ENCODE measurements at places on chromosomes 4 and X. TPM values are rescaled to one million over a fixed set of nuclear protein-coding genes. Genes with fewer than 3 reads are reported as not detected.

PIGA gene
- 10.3 TPM for total RNA-seq

DNA sequence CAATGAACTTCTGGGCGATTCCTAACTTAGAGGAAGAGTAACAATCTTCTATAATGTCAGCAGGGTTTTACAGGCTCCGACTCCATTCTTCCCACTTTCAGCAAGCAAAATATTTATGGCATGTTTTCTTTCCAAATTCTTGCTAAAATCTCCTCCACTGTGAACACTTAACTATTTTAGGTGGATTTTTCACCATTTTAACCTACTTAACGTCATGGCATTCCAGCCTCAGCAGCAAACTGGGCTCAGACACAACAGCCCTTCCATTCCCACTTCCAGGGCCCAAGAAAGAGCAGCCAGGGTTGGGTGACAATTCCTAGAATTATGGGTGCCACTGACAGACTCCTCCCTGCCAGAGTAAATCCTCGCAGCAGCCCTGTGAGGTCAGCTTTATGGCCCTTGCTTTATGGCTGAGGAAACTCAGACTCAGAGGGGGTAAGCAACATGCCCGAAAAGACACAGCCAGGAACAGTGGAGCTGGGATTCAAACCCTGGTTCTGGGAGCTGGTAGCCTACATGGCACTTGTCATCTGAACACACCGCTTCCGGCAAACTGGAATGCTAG is 112.8 kb upstream of the MAP3K15 start:
- peak; percentile 6 for DNase-seq

TECRL gene
- not detected for total RNA-seq

- DNase-seq = peak; percentile 28
Observed at GRCh38 chr4:110055158-110055768, 142.6 kb downstream of the EGF start.

GRCh38 chr4:54941994-54942552 is 183.3 kb downstream of the KDR start:
- no peak for DNase-seq

- DNase-seq = no peak
Observed at GRCh38 chrX:146581981-146582712, 227.4 kb upstream of the CXorf51B start.

GRCh38 chrX:63922221-63922620 is 137.2 kb upstream of the ARHGEF9 start:
- DNase-seq = peak; percentile 22

DNA sequence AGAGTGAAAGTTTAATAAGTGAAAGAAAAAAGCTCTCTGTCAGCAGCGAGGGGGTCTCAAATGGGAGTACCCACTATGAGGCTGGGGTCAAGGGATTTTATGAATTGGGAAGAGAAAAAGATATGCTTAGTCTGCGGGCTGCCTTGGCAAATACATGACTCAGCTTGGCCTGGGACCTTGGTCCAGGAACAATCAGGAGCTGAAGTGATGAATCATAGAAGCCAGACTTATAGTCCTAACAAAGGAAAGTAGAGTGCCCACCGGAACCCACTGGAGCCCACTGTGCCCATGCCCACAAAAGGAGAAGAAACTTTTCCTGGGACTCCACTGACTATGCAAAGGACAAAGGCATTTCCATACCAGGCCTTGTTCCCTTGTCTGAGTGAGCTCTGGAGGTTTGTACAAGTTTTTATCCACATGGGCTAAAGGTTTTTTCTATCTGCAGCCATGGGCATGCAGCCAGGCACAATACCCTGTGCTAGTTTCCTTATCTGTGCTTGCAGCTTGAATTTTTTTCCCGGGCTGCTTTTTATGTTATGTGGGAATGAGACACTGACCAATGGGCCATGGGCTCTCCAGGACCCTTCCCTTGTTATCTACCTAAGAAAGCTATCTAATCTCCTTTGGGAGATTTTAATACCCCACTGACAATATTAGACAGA is 201.7 kb downstream of the FAM133A start:
- DNase-seq = no peak

GRCh38 chr4:108592674-108592986 is 27.7 kb upstream of the RPL34 start:
- DNase-seq = no peak

DNA sequence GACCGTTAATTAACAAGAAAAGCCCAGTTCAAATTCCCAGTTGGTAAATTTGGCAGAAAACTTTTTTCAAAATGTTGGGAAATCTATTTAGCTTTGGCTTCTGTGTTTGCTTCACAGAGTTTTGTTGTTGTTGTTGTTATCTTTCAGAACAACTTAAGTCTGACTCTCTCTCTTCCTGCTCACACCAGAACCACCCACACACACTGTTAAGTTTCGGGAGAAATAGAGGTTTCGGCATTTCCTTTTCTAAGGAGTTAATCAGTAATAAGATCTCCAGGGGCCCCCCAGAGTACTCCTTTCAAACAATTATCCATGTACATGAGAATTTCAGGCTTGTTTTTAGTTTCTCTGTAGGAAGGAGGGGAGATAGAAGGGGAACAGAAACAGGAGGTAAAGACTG is 106.2 kb upstream of the PTCHD1 start:
- no peak for DNase-seq
